ENCODE measurements at places on chromosomes 2 and 18. TPM values are rescaled to one million over a fixed set of nuclear protein-coding genes. Genes with fewer than 3 reads are reported as not detected.

- peak overlapping the region; percentile 64 for H3K4me3 ChIP-seq
- peak; percentile 47 for DNase-seq
- no peak overlapping the region for H3K27ac ChIP-seq
- peaks cover 67% of the 10 kb centered on the region for H3K27me3 ChIP-seq
- no peaks in the 10 kb centered on the region for H3K36me3 ChIP-seq
Measured at GRCh38 chr2:98935111-98935770, 784 bp downstream of the CRACDL start.

GRCh38 chr2:102826904-102827303 lies 65.1 kb downstream of the TMEM182 start:
- H3K4me1 ChIP-seq = no peaks in the 10 kb centered on the region
- no peaks in the 10 kb centered on the region for H3K36me3 ChIP-seq
- H3K27me3 ChIP-seq = no peaks in the 10 kb centered on the region
- no peak for DNase-seq
- no peak overlapping the region for H3K27ac ChIP-seq

GRCh38 chr2:118309946-118310680 lies 221.8 kb downstream of the INSIG2 start:
- DNase-seq = peak; percentile 87
- no peaks in the 10 kb centered on the region for H3K36me3 ChIP-seq
- H3K27ac ChIP-seq = no peak overlapping the region
- no peaks in the 10 kb centered on the region for H3K4me1 ChIP-seq

GRCh38 chr2:180203972-180204371 lies 196.9 kb upstream of the CWC22 start:
- H3K4me3 ChIP-seq = no peak overlapping the region
- no peaks in the 10 kb centered on the region for H3K4me1 ChIP-seq
- no peak overlapping the region for H3K27ac ChIP-seq

DNA sequence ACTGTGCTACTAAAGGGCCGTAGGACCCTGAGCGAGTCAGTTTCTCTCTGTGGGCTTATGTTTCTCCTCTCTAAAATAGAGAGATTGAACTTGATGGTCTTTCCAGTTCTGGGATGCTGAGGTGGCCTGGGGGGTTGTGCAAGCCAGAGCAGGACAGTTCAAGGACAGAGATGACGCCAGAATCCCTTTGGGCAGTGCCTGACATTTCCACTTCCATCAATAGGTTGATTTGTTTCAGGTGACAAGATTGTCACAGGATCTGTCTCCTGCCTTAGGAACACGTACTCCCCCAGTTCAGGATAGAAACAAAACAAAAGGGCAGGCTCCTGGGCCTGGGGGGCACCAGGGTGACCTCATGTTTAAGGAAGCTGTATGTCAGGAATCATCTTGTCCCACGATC lies 82.0 kb downstream of the XDH start:
- no peak for DNase-seq
- peaks cover 17% of the 10 kb centered on the region for H3K4me1 ChIP-seq
- peaks cover 12% of the 10 kb centered on the region for H3K27me3 ChIP-seq
- no peak overlapping the region for H3K4me3 ChIP-seq
- H3K27ac ChIP-seq = no peak overlapping the region

DNA sequence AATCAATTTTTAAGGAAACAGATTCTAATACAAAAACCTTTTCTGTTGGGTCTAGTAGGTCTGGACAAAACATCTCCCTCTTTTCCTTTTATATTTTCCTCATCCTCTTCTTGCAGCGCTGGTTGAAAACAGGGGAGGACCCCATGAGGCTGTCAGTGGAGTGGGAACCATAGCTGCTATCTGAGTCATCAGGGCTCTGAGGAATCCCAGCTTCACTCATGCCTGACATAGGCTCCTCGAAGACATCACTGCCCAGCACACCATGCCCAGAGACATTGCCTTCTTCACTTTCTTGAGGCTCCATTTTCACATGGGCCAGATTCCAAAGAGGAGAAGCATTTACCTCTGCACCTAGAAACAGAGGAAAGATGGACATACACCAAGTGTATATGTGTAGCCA lies 10.0 kb downstream of the SUPT7L start:
- H3K4me3 ChIP-seq = no peak overlapping the region
- H3K36me3 ChIP-seq = peaks cover 84% of the 10 kb centered on the region
- H3K27me3 ChIP-seq = no peaks in the 10 kb centered on the region
- peaks cover 4% of the 10 kb centered on the region for H3K4me1 ChIP-seq

- peak; percentile 24 for DNase-seq
- H3K27me3 ChIP-seq = no peaks in the 10 kb centered on the region
- H3K4me1 ChIP-seq = no peaks in the 10 kb centered on the region
- no peaks in the 10 kb centered on the region for H3K36me3 ChIP-seq
Measured at GRCh38 chr18:78740876-78741275, 238.7 kb upstream of the SALL3 start.

- DNase-seq = peak; percentile 61
- no peaks in the 10 kb centered on the region for H3K27me3 ChIP-seq
- no peak overlapping the region for H3K27ac ChIP-seq
- no peak overlapping the region for H3K4me3 ChIP-seq
- H3K36me3 ChIP-seq = peaks cover 66% of the 10 kb centered on the region
Measured at GRCh38 chr2:96359310-96359709, 23.7 kb downstream of the NCAPH start.

GRCh38 chr2:219362524-219363164 lies 25.1 kb downstream of the DNPEP start:
- H3K4me3 ChIP-seq = no peak overlapping the region
- peaks cover 40% of the 10 kb centered on the region for H3K27me3 ChIP-seq
- H3K36me3 ChIP-seq = no peaks in the 10 kb centered on the region
- no peaks in the 10 kb centered on the region for H3K4me1 ChIP-seq
- DNase-seq = no peak
- H3K27ac ChIP-seq = no peak overlapping the region

GRCh38 chr2:239583879-239584859 lies 183.3 kb upstream of the HDAC4 start:
- no peaks in the 10 kb centered on the region for H3K27me3 ChIP-seq
- no peaks in the 10 kb centered on the region for H3K36me3 ChIP-seq
- no peak for DNase-seq
- no peak overlapping the region for H3K27ac ChIP-seq
- no peak overlapping the region for H3K4me3 ChIP-seq

- H3K27me3 ChIP-seq = no peaks in the 10 kb centered on the region
- H3K27ac ChIP-seq = no peak overlapping the region
- H3K4me3 ChIP-seq = no peak overlapping the region
- no peaks in the 10 kb centered on the region for H3K4me1 ChIP-seq
Measured at GRCh38 chr2:3146772-3147650, 230.6 kb downstream of the EIPR1 start.

- no peaks in the 10 kb centered on the region for H3K36me3 ChIP-seq
- H3K4me3 ChIP-seq = no peak overlapping the region
- no peaks in the 10 kb centered on the region for H3K27me3 ChIP-seq
- DNase-seq = no peak
Measured at GRCh38 chr2:238567996-238568395, 141.3 kb downstream of the ASB1 start.

DNA sequence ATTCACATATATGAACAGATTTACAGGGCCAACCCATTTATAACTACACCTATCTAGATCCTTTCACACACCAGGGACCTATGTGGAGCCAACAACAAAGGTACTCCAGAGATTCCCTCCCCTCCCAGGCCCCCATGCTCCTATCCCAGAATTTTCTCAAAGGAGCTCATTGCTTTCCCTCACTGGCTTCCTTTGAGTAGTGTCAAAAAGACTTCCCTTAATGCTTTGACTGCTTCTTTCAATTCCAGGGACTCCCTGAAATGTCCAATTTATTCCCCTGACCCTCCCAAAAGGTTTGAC lies 46.6 kb downstream of the IKZF2 start:
- peaks cover 8% of the 10 kb centered on the region for H3K4me1 ChIP-seq
- DNase-seq = no peak
- H3K36me3 ChIP-seq = no peaks in the 10 kb centered on the region

GRCh38 chr18:8983195-8983594 lies 119.3 kb upstream of the NDUFV2 start:
- no peak for DNase-seq
- H3K36me3 ChIP-seq = no peaks in the 10 kb centered on the region
- H3K27ac ChIP-seq = peak overlapping the region; percentile 36
- no peak overlapping the region for H3K4me3 ChIP-seq
- H3K27me3 ChIP-seq = no peaks in the 10 kb centered on the region

GRCh38 chr2:22076454-22076853 lies 952.7 kb downstream of the TDRD15 start:
- no peak overlapping the region for H3K4me3 ChIP-seq
- DNase-seq = no peak
- no peaks in the 10 kb centered on the region for H3K36me3 ChIP-seq
- no peak overlapping the region for H3K27ac ChIP-seq
- peaks cover 8% of the 10 kb centered on the region for H3K4me1 ChIP-seq

GRCh38 chr18:22613058-22613690 lies 195.5 kb upstream of the CTAGE1 start:
- DNase-seq = no peak
- no peak overlapping the region for H3K27ac ChIP-seq
- H3K4me1 ChIP-seq = no peaks in the 10 kb centered on the region
- H3K4me3 ChIP-seq = no peak overlapping the region
- H3K27me3 ChIP-seq = no peaks in the 10 kb centered on the region
- H3K36me3 ChIP-seq = no peaks in the 10 kb centered on the region

DNA sequence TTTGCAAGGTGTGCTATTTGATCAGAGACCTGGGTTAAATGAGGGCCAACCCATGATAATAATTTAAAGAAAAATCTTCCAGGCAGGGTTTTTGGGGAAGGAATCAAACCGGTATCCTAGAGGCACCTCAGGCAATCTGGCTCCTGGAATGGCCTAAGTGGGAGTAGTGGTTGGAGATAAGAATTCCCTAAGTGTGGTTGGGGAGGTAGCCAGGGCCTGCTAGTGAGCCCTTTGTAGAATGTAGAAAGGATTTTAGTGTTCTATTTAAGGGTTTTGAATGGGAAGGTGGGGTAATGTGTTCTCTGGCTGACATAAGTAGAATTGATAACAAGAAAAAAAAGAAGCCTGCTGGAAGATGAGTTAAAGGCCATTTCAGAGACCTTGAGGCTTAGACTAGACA lies 422.2 kb downstream of the XIRP2 start:
- H3K4me3 ChIP-seq = no peak overlapping the region
- no peaks in the 10 kb centered on the region for H3K4me1 ChIP-seq
- DNase-seq = no peak
- H3K36me3 ChIP-seq = no peaks in the 10 kb centered on the region

Gene DSG4
- total RNA-seq = not detected

Gene SPAG16
- 38.2 TPM for total RNA-seq

Gene TRIM54
- total RNA-seq = 0.61 TPM

Gene SELENOI
- 77.1 TPM for total RNA-seq

Gene CCDC141
- 118 TPM for total RNA-seq

Gene CDH20
- total RNA-seq = 0.75 TPM

Gene SCRN3
- 12.3 TPM for total RNA-seq
